EL (cell line): ENCODE measurements at places on chromosomes 2 and 18.

- DNase-seq, result no peak
Measured at GRCh38 chr18:10029711-10030110, 115.9 kb downstream of the VAPA start.

DNA sequence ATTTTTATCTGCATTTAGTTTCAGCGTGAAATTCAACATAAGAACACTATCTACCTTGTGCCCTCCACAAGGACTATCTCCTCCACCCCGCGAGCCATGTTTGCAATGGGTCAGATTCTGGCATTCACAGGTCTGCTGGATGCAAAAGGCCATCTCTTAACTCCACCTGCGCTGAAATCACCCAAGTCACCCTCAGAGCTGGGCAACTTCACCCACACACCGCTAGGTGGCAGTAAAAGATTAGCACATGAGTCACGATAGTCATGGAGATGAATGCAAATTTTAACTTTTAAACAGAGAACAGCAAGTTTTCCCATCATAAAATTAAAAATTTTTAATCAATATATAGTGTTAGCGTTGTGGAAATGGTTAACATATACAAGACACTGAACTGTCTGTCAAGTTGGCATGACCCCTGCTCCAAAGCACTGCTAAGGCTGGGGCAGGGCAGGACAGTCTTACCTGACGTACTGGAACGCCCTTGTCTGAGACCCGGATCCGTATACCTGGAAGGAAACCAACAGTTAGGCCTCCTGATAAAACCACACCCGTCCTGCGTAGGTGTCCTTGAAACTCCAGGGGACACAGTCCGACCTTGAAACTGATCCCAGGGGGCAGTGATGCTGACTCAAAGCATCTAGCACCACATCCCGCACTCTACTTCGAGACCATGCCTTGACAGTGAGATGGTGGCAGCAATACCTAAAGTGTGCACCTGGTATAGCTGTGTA, 89.6 kb downstream of the UXS1 start:
- DNase-seq, result peak; percentile 54

GRCh38 chr2:128354726-128355470, 36.2 kb upstream of the HS6ST1 start:
- DNase-seq, result peak; percentile 34

DNA sequence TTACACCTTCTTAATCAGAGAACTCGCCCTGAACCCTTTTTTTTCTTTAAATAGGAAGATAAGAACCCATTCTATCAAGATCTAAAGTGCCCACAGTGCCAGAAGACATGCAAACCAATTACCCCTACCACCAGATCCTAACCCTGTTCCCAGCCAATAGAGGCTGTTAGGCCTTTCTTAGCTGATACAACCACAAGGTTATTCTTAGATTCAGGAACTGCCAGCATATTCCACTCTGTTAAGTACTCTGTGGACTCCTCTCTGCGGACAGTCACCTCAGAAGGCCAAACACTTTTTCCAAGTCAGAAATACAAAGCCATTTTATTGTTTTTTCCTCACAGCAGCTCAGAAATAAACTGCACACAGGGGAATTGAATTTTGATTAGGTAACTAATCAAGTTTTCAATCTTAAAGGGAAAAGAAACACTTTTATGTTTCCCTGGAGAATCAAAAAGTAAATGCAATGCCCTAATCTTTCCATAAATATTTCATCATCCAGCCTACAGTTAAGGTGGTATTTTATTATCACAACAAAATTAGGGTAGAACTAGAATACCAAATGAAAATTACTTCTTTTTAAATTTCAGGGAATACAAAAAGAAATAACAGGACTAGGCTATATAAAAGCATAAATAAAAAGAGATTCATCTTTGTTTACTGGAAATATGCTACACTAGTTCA, 111.4 kb downstream of the NBAS start:
- no peak for DNase-seq

GRCh38 chr2:46985512-46985911, 69.9 kb upstream of the MCFD2 start:
- DNase-seq, result peak; percentile 37

DNA sequence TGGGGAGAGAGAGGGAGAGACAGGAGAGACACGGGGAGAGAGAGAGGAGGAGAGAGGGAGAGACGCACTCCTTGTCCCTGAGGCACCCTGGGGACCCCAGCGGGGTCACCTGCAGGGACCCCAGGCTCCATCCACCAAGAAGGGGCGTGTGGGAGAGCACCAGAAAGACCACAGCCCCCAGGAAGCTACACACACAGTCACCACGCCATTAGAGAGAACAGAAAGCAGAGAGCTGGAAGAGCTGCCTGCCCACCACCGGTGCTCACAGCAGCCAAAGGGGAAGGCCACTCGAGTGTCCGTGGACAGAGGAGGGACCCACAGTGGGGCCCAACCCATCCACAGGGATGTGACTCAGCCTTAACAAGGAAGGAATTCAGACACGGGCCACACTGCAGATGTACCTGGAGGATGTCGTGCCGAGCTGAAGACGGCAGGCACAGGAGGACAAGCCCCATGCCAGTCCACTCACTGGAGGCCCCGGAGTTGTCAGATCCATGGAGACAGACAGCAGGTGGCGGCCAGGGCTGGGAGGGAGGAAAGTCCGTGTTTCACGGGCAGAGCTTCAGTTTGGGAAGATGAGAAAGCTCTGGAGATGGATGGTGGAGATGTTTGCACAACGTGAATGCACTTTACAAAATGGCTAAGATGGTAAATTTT, 11.5 kb upstream of the NFATC1 start:
- no peak for DNase-seq

DNA sequence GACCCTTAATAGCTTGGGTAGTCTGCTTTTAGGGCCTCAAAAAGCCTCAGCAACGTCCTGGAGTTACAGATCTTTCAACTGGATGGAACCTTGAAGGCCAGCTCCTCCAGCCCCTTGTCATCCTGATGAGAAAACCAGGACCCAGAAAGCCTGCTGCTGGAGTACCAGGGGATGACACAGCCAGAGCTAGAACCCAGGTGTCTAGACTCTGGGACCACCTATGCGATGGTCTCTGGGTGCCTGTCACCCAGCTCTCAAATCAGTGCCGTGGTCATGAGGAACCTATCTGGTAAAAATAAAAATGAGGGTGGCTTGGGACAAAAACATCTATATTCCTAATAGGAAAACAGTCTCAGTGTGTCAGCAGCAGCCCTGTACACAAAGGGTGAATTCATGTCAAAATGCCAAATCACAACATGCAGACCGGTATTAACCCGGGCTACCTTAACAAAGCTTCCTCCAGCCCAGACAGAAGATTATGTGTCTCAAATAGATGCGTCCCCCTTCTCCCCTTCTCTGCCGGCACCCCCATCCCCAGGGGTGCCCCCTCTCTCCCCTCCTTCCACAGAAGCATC, 28.5 kb downstream of the SMAD7 start:
- DNase-seq, result no peak

DNA sequence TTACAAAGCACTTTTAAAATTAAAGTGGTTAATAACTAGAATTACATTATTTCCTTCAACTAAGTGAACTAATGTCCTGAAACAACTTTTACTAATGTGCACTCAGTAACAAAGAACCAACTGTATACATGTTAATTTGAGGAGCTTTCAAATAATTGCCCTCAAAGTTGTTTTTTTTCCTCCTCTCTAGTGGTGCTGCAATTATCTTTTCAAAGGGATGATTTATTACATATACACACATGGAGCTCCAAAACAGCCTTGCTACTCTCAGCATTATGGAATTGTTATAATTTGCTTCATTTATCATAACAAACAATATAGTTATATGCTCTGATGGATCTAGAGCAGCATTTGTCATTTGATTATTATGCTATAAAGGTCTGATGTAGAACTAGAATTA, 246.3 kb upstream of the RASGRP3 start:
- DNase-seq, result no peak

DNA sequence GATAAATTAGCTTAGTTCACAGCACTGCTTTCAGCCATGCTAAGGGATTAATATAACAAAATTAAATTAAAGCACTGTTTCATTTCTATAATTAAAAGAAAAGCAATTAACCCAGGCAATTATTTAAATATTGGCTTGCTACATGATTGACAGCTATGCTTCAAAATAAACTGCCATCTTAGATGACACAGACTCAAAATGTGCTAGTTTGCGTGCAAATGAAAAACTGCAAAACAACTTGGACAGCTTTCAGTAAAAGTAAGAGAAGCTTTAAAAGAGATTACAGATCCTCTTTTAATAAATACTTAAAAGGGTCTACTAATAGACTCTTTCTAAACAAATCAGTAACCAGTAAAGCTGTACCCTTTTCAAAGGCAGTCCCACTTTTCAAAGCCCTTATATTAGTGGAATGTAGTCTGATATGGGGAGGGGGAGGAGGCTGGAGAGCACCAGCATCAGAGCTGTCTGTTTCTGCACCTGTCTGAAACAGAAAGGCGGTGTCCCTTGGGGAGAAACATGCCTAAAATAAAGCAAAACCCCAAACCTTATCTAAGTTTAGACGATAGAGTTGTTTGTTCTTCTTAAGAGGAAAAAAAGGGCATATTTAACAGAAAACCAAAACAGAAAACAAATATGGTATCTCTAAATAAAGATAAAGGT, 20.8 kb downstream of the EIF2AK3 start:
- DNase-seq, result no peak

DNA sequence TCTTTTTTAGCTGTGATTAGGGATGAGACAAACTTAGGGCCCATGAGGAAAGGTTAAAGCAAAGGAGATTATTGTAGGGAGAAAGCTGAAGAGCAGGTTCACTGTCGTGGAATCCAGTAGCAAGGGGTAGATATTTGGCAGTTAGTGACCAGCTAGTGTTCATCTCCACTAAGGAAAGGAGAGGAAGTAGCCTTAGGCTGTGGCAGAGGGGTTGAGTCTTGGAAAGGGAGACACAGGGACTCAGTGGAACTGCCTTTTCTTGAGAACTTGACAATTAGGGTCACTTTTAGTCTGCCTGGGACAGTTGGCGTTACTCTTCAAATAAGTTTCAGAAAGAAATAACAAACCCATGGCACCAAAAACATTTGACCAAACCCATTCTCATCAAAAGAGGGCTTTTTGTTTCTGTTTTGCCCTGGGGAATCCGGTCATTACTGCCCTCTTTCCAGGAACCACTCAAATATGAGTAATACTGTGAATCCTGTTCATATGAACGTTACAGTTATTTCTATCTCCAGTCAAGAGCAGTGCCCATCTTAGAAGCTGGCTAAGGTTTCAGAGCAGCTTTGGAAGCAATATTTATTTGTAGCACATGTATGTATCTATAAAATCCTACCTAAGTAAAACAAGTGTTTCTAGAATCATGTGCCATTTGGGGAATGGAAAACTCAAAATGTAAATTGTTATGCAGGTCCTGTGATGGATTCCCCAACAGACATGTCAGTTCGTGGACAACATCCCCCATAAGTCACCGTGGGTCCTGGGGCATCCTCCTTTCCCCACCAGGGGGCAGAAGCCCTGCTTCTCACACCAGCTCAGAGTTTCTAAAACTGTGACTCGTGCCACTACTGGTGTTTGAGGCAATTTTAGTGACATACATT, 77.3 kb upstream of the PHLPP1 start:
- peak; percentile 35 for DNase-seq

DNA sequence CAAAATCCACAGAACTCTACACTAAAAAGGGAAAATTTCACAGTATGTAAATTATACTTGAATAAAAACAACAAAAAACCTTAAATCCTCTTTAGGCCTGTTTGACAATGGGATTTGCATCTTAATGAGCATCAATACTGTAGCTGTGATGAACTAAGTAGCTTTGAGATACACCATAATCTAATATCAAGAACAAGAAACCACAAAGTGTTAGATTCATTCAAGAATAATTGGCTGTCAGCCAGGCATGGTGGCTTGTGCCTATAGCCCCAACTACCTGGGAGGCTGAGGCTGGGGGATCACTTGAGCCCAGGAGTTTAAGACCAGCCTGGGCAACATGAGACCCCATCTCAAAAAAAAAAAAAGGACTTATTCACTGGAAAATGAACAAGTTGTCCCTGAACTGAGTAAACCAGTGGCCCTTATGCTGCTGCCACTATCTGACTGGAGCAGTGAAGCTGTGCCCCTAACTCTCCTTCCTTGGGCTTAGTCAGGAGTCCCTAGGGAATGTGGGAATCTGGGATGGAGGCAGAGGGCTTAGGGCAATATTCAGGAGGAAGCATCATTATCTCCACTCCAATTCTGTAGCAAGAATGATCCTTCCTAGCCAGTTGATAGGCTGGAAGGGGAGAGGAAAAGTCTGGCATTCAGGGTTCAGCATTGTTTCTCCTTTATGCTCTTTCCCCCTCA, 88.5 kb downstream of the PRKCE start:
- no peak for DNase-seq

DNA sequence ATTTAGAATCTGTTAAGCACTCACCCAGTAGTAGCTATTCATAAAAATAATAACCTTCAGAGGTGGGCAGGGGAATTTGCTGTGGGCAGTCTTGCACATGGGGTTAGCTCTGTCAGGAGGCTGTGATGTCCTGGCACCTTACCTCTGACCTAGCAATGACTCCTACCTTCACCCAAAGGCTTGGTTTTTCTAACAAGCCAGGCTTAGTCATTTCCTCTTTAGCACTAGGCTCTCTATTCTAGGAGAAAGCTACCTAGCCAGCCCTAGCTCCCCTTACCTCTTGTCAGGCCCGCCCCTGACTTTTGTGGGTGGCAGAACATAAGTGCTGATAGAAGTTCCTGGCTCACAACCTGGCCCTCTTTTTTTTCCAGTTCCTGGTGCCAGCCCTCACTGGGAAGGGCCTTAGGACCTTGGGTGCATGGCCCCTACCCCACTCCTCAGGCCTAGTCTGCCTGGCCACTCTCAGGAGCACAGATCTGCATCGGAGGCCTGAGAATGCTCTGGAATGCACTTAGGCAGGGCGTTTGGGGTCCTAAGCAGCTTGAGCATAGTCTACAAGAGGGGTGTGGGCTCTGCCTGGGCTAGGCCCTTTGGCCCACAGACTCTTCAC, 17.7 kb downstream of the CPLX4 start:
- no peak for DNase-seq

DNA sequence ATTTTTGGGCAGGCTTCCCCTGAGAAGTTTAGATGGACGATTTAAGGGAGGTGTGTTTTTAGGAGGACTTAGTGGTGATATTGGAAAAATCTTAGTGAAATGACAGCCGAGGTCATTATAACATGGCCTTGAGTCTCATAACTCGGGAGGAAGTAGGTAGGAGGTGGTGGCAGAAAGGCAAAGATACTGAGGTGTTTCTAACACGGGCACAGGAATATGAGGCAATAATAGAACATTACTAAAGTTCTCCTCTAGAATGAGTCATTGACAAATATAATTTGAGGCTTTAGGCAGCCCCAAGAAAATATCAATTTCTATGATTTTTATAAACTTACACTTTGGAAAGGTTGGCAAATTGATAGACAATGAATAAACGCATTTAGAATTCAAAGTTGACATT, 146.1 kb upstream of the ZEB2 start:
- no peak for DNase-seq

DNA sequence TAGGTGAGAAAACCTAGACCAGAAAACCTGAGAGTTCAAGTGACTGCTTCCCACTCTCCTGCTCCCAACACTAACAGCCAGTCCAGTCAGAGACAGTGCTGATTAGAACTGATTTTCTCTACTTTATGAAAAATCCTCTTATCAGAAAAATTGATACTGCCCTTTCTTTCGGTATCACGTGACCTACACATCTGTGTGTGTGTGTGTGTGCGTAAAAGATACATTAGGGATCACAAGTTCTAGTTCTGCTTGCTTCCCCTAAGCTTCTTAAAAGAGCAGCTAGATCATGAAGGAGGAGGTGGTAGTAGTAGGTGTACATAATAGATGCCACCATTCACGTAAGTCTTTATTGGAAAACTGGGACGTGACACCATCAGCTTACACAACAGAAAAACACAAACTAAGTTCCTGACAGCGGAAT, 1.5 kb downstream of the ARL5A start:
- peak; percentile 2 for DNase-seq

- DNase-seq, result no peak
Measured at GRCh38 chr2:128710729-128711128, 392.1 kb upstream of the HS6ST1 start.

- no peak for DNase-seq
Measured at GRCh38 chr2:190970873-190971506, 43.0 kb downstream of the STAT1 start.
